ENCODE measurements at places on chromosomes 1 and 21.

GRCh38 chr1:118918940-118919259 lies 69.2 kb downstream of the TBX15 start:
- no peak for DNase-seq

DNA sequence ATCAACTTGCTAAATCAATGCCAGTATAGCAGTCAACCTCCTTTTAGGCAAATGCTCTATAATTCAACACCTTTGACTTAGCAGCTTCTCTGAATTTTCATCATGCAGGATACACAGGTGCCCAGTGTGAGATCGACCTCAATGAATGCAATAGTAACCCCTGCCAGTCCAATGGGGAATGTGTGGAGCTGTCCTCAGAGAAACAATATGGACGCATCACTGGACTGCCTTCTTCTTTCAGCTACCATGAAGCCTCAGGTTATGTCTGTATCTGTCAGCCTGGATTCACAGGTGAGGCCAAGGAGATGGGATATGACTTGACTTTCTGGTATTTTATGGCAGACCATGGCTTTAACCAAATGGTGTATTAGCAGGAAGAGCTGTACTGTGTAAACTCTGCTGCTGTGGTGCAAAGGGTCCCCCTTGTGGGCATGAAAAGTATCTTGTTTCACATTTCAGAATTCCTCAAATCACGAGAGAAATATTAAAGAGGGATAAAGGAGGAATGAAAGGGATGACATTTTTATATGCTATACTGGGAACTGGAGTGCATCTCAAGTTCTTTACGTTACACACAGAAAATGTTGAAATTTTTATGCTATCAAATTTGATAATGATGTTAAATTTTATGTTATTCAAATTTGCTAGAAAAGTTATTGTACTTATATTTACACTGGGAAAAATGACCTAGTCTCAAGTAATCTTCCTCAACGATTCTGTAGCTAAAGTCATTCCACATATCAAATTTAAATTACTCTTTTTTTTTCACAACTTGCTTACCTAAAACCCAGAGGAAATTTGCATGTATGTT lies 88.9 kb downstream of the CRB1 start:
- no peak for DNase-seq

DNA sequence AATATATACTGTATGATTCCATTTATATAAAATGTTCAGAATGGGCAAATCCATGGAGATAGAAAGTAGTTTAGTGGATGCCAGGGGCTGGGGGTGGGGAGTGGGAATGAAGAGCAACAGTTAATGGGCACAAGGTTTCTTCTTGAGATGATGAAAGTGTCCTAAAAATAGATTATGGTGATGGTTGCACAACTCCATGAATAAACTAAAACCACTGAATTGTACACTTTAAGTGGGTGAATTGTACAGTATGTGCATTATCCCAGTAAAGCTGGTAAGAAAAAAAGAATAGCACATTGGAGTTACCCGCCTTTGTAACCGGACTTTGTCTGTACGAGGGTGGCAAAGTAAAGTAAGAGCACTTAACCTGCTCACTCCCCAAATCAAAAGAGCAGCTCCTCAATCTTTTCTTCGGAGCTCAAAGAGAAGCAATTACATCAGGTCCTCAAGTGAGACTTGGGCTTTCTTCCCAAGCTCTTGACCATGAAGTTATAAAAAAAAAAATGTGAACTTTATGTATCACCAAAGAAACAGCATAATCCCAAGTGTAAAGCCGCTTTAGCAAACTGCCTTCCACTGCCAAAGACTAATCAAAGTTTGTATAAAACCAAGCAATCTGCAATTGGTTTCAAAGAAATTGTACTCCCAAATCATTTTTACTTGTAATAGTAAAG lies 32.1 kb downstream of the ALDH9A1 start:
- no peak for DNase-seq

GRCh38 chr1:12677565-12677964 lies 33.7 kb downstream of the AADACL4 start:
- no peak for DNase-seq

DNA sequence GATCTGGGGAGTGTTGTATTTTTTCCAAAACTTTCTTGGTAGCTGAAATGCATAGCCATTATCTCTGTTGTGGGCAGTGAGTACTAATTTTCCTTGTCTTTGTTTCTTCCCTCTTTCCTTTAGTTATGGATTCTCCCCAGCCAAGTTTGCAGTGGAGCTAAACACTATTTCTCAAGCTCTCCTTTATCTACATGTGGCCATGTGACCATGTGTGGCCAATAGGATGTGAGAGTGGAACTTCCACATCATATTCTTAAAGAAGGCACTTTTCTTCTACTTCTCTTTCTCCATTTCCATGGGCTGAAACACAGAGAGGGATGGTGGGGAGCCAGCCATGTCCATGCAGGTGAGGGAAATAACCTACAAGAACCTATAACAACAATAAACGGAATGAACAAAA lies 230.8 kb downstream of the CTH start:
- no peak for DNase-seq

DNA sequence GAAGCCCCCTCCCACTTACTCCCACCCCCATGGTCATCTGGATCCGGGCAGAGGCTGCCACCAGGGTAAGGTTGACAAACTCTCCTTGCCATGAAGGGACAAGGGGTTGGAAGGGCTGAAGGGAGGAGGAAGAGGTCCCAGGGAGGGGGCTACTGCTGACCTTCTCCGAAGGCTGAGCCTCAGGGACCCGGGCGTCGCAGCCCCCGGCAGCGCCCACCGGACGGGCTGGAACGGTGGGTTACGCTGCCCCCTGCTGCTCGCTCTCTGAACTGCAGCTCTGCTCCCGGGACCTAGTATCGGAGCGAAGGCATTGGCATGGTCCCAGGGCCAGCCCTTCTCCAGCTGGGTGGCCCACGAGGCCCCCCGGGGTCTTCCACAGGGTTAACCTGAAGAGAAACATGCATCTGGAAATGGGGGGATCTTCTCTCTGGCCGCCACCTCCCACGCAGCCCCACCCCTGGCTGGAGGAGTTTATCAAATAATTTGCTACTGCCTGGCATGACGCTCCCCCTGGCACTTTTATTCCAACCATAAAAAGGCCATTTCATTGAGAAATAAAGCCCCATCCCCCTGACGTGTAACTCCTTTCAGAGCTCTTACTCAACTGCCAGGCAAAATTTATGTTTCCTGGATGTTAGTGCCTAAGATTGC lies 70.4 kb upstream of the TARDBP start:
- peak; percentile 61 for DNase-seq
